ENCODE measurements at places on chromosomes 7 and 10.

GRCh38 chr10:50511492-50512213 lies 112.1 kb downstream of the SGMS1 start:
- no peak for DNase-seq

DNA sequence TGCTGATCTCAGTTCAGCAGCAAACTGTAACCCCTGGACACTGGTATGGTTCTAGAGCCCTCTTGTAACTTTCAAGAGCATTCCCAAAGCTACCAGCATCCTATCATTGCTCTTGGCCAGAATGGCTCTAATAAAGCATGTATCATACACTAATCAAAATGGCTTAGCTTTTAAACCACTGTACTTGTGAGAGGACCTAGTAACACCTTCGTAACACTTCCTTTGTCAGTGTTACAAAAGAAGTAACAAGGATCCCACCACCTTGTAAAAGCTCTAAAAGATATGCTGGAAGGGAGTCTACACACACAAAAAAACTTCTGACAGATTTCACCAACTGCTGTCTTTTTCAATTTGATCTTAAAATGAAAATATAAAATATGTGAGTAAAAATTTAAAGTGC lies 144.7 kb downstream of the ALOX5 start:
- DNase-seq: no peak

GRCh38 chr7:31340603-31341002 lies at the start of gene NEUROD6:
NEUROD6 (minus strand) TSS chr7:31340726; CDS start chr7:31339268, 1,458 bp downstream.
- DNase-seq: no peak

- no peak for DNase-seq
Measured at GRCh38 chr7:5393328-5393727, 30.3 kb downstream of the TNRC18 start.

DNA sequence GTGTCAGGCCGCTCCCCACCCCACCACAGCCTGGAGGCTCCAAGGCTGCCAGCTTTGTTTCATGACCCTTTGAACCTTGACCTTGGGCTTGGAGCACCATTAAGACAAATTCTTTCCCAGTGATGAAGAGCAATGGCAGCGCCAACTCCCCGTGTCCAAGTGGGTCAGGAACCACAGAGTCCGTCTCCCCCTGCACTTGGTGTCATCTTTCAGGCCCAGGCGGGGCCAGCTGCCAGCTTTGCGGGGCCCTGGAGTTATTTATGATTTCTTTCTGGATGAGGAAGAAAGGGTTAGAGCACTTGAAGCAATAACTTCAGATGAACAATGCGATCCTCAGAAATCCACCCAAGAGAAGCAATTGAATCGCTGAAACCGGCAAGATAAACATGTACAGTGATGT lies 110.8 kb downstream of the MYL10 start:
- no peak for DNase-seq

- DNase-seq: no peak
Measured at GRCh38 chr7:142638581-142638980, 110.7 kb upstream of the PRSS1 start.
